Heart left ventricle (tissue), 16 donors: ENCODE measurements at places on chromosomes 11 and 22.

- peak; percentile 38 for DNase-seq
Measured at GRCh38 chr22:32587449-32587848, 112.8 kb downstream of the FBXO7 start.

DNA sequence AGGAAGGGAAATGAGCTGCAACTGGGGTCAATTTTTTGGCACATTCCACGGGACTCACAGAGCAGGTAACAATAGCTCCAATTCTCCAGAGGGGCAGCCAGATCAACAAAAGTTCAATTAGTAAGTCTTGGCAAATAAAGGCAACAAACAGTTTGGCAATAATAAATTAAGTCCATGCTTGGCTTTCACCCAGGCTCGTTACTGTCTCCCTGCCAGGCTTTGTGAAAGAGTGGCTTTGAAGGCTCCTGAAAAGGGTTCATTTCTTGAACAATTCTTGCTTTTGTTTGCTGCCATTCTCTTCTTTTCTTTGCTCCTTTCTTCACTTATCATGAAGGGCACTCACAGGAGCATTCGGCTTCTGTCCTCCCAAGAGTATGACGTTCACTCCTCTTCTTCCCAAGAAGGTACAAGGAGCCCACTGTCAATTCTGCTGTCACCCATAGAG lies 123.3 kb downstream of the APIP start:
- no peak for DNase-seq

DNA sequence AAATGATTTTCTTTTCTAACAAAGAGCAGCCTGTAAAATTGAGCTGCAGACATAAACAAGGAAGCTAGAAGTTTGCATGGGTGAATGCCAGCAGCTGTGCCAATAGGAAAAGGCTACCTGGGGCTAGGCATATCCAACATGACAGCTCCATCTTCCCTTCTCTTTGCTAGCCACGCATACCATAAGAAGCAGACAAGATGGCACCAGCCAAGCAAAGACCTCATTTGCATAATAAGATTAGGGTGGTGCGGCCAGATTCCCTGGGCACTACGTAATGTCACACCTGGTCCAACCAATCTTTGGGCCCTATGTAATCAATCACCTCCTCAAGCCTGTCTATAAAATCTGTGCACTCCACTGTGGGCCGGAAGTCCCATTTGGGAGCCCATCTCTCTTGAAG lies 108.3 kb downstream of the SWAP70 start:
- no peak for DNase-seq

- DNase-seq = no peak
Measured at GRCh38 chr11:18364495-18365073, 29.8 kb upstream of the LDHA start.

- no peak for DNase-seq
Measured at GRCh38 chr11:19722702-19723101, 10.1 kb downstream of the NAV2 start.

- DNase-seq = no peak
Measured at GRCh38 chr11:31096191-31096805, 273.2 kb downstream of the DCDC1 start.

- peak; percentile 76 for DNase-seq
Measured at GRCh38 chr11:75706260-75706729, 11.3 kb upstream of the MOGAT2 start.

DNA sequence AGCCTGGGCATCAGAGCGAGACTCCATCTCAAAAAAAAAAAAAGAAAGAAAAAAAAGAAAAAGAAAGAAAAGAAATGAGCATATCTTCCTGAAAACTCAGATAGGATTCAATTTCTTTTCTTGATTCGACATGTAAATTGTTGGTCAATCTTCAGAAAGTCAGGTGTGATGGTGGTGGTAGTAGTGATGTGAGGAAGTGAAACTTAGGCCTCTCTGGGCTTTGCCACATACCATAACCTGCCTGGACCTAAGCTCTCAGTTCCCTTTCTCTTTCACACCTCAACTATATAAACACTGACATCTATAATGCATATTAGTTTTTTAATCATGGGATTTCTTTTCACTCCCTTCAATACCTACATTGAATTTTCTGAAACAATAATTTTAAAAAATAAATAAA lies 98.0 kb upstream of the TBCEL start:
- no peak for DNase-seq

DNA sequence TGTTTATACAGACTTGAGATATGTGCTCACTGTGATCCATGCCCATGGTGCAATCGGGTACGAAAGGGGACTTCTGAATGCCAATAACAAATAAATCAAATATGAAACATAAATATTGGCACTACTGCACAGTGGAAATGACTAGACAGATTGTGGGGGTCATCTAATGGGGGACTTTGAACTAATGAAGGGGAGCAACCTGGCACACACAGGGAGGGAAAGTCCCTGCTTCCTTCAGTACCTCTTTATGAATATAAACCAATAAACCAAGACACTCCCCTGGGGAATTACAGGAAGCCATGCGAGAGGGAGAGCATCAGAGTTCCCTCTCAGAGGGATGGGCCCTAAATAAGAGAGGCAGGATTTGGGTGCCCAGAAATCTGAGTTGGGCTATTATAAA lies 21.1 kb downstream of the MIF start:
- no peak for DNase-seq

- DNase-seq = no peak
Measured at GRCh38 chr11:114168691-114169090, 109.2 kb downstream of the ZBTB16 start.
